ENCODE measurements at places on chromosomes 12 and 14.
A peak's percentile ranks its signal among the peaks of the same experiment; 100 is the strongest.

- DNase-seq, result no peak
Observed at GRCh38 chr14:34649344-34649743, 19.4 kb upstream of the SNX6 start.

GRCh38 chr14:100525615-100526014, 61.6 kb downstream of the BEGAIN start:
- no peak for DNase-seq

DNA sequence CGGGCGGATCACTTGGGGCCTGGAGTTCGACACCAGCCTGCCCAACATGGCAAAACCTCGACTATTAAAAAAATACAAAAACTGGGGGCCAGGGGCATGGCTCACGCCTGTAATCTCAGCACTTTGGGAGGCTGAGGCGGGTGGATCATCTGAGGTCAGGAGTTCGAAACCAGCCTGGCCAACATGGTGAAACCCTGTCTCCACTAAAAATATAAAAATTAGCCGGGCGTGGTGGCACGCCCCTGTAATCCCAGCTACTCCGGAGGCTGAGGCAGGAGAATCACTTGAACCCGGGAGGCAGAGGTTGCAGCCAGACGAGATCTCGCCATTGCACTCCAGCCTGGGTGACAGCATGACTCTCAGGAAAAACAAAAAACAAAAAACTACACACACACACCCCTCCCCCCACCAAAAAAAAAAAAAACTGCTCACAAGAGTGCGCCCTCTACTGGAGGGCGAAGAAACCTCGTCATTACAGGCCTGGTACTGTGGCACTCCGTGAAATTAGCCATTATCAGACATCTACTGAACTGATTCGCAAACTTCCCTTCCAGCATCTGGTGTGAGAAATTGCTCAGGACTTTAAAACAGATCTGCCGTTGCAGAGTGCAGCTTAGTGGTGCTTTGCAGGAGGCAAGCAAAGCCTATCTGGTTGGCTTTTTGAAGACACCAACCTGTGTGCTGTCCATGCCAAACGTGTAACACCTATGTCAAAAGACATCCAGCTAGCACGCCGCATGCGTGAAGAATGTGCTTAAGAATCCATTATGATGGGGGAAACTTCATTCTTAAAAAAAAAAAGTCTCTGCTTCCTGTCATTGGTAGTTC, 7.7 kb downstream of the PPP1R3E start:
- DNase-seq, result peak; percentile 29

DNA sequence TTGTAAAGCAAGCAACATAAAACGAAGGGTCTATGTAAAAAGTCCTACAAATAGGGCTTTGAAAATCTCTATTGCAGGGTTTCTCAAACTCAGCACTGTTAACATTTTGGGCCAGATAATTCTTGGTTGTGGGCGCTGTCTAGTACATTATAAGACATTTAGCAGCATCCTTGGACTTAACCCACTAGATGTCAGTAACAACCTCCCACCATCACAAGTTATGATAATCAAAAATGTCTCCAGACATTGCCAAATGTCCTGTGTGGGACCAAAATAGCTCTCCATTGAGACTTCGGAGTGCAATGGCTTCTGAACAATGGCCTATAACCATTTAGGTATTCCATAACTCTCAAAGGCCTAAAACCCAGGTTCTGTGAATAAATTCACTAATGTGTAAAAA, 22.9 kb upstream of the DHRS7 start:
- no peak for DNase-seq

- DNase-seq, result no peak
Observed at GRCh38 chr12:71268598-71269280, 110.9 kb upstream of the TSPAN8 start.

DNA sequence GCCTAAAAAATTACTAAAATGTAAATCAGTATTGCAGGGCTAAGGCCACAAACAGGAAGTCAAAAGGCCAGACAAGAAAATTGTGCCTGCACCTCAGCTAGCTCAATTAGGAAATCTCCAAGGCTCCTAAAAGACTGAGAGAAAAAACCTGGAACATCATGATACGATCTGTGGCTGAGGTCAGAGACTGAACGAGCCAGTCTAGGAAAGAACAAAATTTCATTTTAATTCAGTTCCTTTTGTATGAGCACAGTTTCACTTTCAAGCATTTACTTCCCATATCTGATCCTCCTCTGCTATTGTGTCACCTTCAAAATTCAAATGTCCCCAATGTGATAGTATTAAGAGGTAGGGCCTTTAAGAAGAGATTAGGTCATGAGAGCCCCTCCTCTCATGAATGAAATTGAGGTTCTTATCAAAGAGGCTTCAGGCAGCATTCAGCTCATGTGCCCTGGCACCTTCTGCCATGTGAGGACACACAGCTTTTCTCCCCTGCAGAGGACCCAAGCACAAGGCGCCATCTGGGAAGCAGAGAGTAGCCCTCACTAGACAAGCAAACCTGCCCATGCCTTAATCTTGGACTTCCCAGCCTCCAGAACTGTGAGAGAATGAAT, 14.8 kb downstream of the PRKAB1 start:
- no peak for DNase-seq

GRCh38 chr12:49529414-49529813, 9.4 kb upstream of the KCNH3 start:
- DNase-seq, result no peak

DNA sequence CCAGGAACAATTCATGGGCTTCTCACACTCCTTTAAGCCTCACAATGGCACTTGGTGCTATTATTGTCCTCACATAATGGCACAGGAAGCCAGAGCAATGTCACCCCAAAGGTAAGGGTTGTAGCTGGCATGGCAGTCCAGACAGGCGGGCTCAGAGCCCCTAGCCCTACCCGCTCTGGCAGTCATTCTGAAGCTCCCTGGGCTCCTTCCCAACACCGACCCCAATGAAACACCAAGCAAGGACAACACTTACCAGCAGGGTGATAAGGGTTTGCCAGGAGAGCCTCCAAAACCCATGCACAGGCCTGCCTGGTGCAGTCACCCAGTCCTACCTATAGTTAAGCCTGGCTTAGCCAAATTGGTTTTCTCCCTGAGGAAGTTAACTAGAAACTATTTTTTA, 30.8 kb downstream of the MAX start:
- DNase-seq, result no peak

DNA sequence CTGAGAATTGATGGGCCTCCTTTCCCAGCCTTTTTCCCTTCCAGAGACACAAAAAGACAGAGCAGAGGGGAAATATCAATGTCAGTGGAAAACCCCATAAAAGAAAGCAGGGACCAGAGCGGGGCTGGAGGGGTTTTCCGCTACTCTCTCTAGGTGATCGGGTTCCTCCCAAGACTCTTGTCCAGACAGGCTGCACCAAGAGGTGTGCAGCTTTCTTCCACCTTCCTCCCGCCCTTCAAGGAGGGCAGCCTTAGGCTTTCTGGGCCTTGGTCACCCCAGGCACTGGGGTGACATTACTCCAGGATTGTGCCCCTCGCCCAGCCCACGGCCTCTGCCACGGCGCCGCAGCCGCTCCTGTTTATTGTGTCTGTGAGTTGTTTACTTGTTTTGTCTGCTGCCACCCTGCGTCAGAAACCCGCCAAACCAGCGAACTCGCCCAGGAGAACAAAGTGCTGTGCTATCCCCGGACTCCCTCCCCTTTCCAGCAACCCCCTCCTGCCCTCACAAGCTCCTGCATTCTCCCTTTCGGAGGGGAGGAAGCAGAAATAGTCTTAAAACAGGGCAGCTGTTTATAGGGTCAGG, 6.7 kb upstream of the HOXC6 start:
- no peak for DNase-seq

GRCh38 chr12:49556391-49557186, 11.4 kb downstream of the MCRS1 start:
- no peak for DNase-seq

- DNase-seq, result no peak
Observed at GRCh38 chr12:132597333-132598316, 12.8 kb downstream of the LRCOL1 start.

DNA sequence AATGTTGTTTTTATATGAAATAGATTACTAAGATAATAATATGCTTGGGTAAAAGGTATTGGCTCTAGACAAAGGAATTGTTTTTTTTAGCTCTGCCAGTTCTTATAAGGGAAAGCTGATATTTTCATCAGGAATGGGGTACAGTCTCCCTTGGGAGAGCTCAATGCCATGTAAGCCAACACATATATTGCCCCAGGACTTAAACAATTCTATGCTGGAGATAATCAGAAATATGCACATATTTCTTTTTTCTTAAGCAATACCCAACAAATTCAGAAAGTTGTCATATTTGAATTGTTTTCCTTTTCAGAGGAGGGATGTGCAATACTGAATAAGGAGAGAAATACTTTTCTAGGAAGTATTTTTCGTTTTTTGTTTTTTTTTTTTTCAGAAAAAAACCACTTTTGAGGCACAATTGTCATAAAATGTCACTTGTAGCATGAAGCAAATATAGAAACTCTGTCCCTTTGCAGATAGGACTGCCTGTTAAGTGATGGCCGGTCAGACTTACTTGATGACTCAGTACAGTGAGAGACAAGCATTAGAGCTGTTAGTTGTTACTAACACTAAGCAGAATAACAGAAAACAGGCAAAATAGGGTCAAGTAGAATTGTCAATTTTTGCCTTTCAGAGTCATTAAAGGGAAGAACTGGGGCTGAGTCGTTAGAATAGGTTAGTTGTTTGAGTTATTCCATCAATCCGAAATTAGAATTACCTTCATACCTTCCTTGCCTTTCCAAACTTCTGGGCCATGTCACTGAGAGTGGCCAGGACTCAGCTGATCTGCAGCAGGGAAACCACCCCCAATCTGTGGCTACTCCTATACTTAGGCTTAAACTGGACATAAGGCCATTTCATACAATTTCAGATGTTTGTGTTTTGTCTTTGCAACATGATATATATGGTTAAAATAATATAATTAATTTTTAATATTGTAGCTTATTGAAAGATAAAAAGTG, 168.1 kb downstream of the SLC38A4 start:
- no peak for DNase-seq

GRCh38 chr12:132476421-132476820, 13.5 kb upstream of the FBRSL1 start:
- no peak for DNase-seq

Data from posterior cingulate gyrus (tissue), 11 donors.